ENCODE measurements at places on chromosomes 12 and 14.

DNA sequence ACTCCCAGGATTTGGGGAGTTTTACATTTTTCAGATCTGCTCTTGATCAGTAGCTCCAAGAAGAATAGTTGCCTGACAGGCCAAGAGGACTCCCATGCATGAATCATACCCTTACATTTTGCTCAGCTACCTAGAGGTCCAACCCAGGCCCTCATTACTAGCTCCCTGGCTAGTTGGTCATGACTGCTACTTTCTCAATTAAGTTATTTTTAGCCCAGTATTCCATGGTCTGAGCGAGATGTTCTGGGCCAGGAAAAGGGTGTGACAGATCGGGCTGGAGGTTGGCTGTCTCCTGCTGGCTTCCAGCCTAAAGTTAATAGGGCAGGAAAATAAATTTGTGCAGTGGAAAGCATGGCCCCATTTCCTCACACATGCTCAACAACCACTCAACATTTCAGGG lies 379.2 kb downstream of the GRIN2B start:
- no peak for DNase-seq

DNA sequence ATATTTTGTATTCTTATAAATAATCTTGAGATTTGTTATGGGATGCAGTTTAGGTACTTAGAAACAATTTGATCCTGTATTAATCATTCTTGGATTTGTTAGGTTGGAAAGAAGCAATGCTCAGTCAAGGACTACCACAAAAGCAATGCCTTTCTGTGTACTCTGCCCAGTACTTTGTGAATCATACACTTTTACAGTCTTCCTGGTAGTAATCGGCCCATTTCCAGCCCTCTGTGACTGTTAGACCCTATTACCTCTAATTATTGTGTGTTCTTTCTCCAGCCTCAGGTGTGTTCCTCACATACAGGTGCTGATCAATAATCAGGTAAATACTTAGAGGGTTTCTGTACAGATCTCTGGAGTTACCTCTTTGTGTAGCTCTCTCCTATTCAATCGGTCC lies 609.0 kb downstream of the KCNH5 start:
- DNase-seq: no peak

DNA sequence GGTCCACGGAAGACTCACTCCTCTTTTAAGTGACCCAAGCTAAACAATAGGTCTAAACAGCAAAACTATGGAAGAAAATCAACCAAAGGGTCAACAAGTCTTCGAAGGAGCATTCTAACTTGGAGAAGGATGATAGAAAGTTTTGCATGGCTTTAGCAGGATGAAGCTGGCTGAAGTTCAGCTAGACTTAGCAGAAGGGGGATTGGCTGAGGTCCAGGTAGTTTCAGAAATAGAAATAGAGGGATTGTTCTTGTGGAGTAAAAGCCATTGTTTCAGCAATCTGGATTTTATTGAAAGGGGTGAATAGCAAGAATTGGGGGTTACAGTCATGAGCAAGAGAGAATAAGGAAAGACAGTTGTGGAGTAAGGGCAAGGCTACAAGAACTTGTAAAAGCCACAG lies 84.7 kb upstream of the TSPAN8 start:
- no peak for DNase-seq

GRCh38 chr12:89165703-89166102 lies 186.6 kb downstream of the DUSP6 start:
- DNase-seq: no peak

GRCh38 chr12:68641138-68641537 lies 30.4 kb downstream of the RAP1B start:
- no peak for DNase-seq

DNA sequence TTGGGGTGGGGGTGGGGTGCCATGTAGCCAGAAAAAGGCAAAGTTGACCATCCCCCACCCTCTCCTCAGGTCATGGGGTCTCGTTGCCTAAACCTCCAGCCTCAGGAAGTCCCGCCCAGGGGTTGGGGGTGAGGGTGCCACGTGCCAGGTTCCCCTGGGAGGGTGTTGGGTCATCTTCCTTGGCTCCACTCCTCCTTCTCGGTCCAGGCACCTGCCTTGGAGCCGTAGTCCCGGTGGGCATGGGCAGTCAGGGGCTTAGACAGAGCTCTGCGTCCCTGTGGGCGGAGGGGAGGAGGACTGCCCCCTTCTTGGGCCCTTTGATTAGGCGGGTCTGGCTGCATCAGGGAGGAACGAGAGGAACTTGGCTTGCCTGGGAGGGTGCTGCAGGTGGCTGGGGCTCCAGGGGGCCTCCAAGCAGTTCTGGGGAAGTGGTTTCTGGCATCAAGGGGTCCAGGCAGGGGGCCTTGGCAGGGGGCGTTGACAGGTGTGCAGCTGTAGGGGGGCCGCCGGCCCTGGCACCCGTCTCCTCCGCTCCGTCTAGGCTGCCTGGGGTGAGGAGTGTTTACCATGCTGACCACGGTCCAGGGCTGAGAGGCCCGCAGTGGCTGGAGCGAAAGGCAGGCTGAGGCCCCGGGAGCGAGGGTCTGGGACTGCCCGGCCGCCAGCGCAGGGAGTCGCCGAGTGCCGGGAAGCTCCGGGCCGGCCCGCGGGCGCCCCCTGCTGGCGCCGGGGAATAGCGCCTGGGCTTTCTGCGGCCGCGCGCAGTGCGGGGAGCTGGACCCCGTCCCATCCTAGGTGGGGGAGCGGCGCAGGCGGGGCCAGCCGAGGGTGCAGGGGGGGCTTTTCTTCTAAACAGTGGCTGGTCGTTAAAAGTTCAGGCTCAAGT lies 7.9 kb downstream of the SETD1B start:
- peak; percentile 81 for DNase-seq

DNA sequence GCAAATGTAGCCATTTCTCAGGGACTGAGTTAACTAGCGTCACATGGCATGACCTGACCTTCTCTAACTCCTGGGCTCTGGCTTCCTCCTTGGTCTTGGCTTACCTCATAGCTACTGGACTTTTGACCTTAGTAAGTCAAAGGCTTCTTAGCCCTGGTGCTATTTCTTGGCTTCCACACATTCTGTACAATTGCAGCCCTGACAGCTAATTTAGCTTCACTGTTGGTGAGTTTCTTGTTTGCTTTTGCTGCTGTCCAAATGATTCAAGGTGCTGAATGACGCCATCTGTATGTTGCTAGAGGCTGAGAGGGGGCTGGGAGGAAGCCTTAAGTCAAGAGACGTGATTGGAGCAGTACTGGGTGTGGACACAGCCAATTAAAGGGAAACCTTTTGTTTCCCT lies 202.7 kb downstream of the PRKD1 start:
- DNase-seq: no peak

DNA sequence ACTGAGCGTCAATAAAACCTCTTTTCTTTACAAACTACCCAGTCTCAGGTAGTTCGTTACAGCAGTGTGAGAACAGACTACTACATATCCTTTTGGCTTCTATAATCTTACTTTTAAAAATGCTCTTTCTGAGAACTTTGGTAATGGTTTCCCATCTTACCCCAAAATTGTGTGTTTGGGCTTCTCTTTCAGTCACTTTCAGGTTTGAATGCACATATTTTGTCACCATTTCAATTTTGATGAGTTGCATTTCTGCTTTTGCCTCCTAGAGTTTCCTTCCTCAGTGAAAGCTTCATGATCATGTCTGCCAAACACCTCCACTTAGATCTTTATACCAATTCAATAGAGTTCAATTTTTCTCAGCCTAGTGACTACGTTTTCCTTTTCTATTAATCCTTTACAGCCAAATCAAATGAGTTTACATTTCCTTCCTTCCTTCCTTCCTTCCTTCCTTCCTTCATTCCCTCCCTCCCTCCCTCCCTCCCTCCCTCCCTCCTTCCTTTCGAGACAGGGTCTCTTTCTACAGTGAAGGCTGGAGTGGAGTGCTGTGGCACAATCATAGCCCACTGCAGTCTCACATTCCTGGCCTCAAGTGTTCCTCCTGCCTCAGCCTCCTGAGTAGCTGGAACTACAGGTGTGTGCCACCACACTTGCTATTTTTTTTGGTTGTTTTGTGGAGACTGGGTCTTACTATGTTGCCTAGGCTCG lies 124.9 kb downstream of the BCAT1 start:
- no peak for DNase-seq

DNA sequence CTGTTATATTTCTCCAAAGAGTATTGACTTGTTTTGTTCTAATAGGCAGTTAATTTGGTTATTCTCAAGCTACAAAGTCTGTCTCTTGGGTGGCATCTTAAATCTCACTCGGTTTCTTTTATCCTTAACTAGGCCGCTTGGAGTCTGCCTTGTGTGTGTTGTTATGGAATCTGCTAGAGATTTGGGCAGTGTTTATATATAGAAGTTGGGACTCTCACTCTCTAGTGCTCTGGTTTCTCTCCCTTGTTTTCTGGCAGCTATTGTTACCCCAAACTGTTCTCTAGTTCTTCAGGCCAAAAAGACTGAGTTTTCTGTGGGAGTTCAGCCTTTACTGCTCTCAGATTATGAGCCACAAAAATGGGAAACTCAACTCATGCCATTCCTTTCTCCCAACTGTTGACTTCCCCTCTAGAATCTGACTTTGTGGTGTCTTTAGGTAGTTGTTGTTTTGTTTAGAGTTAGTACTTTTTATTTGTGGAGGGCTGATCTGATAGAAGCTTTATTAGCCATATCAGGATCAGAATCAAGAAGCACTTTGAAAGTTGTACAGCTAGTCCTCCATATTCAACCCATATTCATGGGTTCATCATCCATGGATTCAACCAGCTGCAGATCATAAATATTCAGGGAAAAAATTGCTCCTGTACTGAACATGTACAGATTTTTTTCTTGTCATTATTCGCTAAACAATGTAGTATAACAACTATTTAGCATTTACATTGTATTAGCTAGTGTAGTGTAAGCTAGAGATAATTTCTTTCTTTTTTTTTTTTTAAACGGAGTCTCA lies 11.2 kb downstream of the PSMA6 start:
- DNase-seq: no peak

- DNase-seq: no peak
These were observed 59.3 kb upstream of the TMPO start for GRCh38 chr12:98456041-98456440.

DNA sequence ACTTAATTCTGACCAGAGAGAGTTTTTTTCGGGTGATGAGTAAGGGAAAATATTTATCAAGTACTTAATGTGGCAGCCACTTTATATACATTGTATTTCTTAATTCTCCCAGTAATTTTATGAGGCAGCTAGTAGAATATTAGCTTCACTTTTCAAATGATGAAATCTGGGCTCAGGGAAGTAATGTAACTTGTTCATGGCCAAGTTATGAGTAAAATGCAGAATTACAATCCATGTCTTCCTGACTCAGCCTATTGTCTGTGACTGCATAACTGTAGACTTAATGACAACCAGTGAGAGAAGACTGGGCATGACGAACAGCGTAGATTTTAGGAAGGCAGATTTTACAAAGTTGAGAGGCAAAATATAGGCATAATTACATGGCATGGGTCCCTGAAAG lies 106.7 kb upstream of the MIS18BP1 start:
- no peak for DNase-seq

Measured in activated B cell treated with CpG ODN at 0.5 μM for 24 hours (primary cell).